ENCODE measurements at places on chromosomes 4 and X.

GRCh38 chrX:71616672-71617529 is 1.4 kb downstream of the CXCR3 start:
- DNase-seq: no peak

DNA sequence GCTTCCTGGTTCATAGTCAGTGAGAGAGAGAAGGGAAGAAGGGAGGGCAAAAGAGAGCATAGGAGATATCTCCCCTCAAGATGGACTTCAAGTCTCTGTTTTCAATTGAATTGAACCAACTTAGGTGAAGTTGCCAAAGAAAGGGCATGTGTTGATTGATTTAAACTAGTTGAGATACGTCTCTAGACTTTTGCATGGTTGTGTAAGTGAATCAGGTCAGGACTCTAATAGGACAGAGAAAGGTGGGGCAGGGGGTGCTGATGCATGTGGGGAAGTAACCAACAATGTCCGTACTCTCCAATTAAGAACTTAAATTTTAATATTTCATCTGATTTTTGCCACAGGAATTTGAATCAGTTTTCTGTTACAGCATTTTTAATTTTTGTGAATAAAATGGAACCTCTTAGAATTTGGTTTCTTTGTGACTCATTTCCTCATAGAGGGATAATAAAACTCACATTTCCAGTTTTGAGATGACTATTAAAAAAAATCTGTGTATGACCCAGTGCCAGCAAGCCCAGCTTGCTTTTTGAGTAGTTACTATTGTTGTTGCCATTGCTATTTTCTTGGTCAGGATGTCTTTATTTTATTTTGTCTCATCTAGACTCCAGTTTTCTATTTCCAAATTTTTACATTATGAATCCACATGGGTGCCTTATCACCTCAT is 37.3 kb downstream of the SLIT2 start:
- DNase-seq: peak; percentile 56

- DNase-seq: no peak
Measured at GRCh38 chrX:42739258-42739657, 38.7 kb downstream of the PPP1R2C start.

- DNase-seq: peak; percentile 24
Measured at GRCh38 chr4:53961351-53961750, 103.1 kb downstream of the CHIC2 start.

GRCh38 chrX:14406225-14406624 is 123.1 kb upstream of the GLRA2 start:
- DNase-seq: no peak

- no peak for DNase-seq
Measured at GRCh38 chr4:131450572-131451209, 1698.4 kb upstream of the PCDH10 start.

DNA sequence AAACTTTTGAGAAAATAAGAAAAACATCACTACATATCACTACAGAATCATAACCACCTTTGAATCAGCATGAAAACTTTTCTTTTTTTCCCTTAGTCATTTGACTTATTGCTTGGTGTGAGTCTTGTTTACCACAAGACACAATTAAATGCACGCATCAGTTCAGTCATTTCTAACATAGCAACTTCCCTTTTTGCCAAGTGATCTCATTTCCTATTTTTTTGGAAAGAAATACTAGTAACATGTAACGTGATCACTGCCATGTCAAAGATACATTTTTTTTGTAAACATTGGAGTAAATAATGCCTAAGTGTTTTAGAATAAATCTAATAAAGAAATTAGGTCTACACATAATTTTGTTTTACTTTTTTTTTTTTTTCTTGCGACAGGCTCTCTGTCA is 5.1 kb upstream of the CXCL8 start:
- peak; percentile 74 for DNase-seq

- no peak for DNase-seq
Measured at GRCh38 chr4:38076153-38076669, 116.0 kb downstream of the PTTG2 start.

- DNase-seq: no peak
Measured at GRCh38 chr4:6752486-6752829, 30.1 kb upstream of the KIAA0232 start.

- peak; percentile 36 for DNase-seq
Measured at GRCh38 chr4:61583696-61584095, 383.6 kb downstream of the ADGRL3 start.

GRCh38 chr4:13678186-13678924 is 50.8 kb upstream of the BOD1L1 start:
- no peak for DNase-seq

GRCh38 chr4:138510053-138510452 is 267.9 kb upstream of the SLC7A11 start:
- peak; percentile 14 for DNase-seq

DNA sequence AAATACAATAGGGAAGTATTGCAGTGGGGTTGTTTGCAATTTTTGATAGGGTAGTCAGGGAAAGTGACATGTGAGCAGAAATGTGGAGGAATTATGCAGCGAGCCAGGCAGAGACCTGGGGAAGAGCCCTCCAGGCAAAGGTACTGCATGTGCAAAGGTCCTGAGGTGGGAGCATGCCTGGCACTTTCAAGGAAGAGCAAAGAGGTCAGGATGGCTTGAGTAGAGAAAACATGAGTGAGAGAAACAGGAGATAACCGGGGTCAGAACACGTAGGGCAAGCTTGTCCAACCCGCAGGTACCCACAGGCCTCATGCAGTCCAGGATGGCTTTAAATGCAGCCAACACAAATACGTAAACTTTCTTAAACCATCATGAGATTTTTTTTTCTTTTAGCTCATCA is 71.0 kb downstream of the COQ2 start:
- DNase-seq: no peak

DNA sequence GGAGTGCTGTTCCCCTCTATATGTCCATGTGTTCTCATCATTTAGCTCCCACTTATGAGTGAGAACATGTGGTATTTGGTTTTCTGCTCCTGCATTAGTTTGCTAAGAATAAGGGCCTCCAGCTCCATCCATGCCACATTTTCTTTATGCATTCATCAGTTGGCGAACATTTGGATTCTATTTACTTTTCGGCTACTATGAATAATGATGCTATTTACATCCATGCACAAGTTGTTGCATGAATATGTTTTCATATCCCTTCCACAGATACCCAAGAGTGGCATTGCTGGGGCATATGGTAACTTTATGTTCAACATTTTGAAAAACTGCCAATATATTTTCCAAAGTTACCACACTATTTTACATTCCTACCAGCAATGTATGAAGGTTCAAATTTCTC is 13.8 kb upstream of the DDX53 start:
- DNase-seq: no peak

GRCh38 chrX:131298036-131298435 is 8.9 kb upstream of the IGSF1 start:
- no peak for DNase-seq

DNA sequence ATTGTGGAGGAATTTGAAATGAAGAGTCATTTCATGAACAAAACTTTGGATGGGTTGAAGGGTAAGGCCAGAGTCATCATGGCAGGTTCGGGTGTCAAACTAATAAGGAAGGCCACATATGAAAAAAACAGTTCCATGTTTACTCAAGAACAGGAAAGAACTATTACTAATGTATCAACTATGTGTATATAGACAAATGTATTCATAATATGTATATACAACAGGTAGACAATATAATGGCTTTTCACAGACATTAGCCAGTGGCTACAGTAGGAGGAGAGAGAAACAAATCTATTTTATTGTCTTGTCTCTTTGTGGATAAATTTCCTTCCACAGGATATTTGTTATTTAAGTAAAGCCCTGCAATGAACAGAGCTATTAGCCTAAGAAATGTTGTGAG is 101.1 kb downstream of the CBLL2 start:
- DNase-seq: no peak

DNA sequence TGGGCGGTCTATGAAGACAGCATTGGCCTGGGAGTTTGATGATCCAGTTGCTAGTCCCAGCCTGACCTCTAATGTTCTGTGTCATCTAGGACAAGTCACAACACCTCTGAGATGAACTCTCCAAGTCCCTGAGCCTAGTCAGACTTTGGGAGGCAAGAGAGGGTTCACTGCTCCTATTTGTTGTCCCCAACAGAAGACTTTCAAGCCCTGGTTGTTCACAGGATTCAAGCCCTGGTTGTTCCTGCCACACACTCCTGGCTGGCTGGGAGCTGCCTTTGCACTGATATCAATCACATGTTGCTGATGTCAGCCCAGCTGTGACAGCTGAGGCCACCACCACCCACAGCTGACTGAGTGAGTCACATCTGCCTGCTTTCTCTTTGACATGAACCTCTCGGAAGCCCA is 253.2 kb upstream of the RASGEF1B start:
- DNase-seq: peak; percentile 1

DNA sequence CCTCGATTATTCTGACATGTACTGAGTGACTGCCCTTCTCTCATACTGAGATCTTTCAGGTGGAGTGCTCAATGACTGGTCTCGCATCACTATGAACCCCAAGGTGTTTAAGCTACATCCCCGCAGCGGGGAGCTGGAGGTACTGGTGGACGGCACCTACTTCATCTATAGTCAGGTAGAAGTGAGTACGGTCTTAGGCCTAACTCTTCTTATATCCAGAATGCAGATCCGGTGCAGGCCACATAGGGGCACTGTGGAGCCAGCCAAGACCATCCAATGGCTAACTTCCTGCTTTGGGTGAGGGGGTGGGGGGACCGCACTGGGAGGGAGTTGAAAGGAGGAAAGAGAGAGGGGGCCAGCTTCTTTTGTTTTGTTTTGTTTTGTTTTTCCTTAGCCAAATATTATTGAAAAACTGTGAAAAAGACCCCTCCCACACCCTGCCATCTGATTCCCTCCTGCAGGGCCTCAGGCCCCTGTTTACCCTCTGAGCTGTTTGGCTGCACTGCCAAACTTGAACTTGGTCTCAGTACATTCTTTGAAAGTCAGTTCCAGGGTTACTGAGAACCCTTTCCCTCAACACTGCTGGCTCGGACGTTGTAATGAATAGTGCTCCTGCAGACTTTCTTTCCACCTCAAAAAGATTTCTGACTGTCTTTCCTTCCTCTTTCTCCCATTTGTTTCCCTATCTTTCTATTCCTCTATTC is 16.2 kb downstream of the AWAT2 start:
- peak; percentile 44 for DNase-seq

GRCh38 chr4:85595796-85596559 is 121.0 kb downstream of the ARHGAP24 start:
- DNase-seq: no peak
